ENCODE measurements at places on chromosomes 4 and X.

GRCh38 chr4:100287534-100287933 is 97.3 kb upstream of the DDIT4L start:
- no peak for DNase-seq

DNA sequence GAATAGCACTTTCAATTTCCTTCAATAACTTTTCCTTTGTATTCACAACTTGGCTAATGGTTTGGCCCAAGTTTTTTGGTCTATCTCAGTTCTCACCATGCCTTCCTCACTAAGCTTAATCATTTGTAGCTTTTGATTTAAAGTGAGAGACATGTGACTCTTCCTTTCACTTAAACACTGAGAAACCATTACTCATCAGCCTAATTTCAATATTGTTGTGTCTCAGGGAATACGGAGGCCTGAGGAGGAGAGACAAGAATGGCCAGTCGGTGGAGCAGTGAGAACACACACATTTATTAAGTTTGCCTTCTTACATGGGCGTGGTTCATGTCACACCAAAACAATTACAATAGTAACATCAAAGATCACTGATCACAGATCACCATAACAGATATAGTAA is 56.7 kb downstream of the TSPAN5 start:
- no peak for DNase-seq

DNA sequence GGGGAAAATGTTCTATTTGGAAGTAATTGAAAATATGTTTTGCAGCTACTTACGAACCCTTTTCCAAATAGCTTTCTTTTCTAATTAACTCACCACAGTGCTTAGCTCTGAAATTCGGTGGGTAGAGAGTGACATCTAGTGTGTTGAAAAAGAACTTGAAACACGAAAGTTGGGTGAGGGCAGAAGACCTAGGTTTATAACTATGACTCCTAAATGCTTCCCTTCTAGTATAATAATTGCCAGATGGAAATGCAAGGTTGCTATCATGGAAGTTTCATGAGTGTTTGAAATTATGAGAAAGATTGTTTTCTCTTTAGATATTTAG is 77.3 kb upstream of the NOCT start:
- DNase-seq: peak; percentile 34

DNA sequence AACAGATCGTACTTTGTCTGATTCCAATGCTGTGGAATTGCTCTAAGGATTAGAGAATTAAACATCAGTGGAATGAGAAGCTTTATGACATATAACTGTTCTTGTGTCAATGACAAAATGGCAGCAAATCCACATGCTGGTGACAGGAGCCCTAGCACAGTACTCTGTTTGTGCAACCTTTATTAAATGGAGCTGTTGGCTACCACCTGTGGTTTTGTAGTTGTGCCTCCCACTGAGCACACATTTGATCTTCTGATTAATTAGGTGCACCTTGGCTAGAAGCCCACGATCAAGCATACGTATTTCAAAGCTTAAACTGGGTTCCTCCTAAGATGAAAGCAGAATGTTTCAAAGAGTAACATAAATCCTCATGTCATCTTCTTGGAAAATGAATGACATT is 394.0 kb upstream of the IGFBP7 start:
- DNase-seq: no peak

DNA sequence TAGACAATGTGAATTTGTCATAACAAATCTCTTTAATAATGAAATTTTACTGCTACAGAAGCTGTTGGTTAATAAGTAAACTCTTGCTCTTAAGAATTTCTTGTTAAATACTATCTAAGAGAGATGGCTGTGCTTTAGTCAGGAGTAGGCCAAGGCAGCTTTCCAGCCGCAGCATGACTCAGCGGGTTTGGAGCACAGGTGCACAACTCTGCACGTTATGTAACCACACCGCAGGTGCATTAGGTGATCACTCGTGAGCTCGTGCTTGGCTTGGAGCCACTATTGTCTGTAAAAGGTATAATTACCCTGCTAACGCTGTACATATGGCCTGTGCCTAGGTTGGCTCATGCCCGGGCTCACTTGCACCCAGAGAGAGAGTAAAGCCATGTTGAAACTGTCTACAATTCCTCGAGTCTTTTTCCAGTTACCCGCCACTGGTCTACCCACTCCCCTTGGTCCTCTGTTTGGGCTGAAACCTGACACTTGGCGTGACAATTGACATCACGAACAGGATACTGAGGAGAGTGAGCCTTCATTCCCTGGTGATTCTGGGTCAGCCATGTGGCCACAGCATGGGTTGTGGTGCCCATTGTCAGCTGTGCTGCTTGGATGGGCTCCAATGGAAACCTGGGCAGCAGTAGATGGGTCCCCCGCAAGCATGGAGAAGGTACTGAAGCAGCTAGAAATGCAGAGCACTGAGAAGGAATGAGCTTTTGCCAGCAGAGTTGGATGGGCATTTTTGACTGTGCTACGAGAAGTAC is 18.4 kb upstream of the ANAPC4 start:
- no peak for DNase-seq

- DNase-seq: no peak
These were observed 743 bp downstream of the NKAP start for GRCh38 chrX:119942831-119943184.

GRCh38 chr4:37892641-37893040 is 1.8 kb downstream of the TBC1D1 start:
- no peak for DNase-seq

DNA sequence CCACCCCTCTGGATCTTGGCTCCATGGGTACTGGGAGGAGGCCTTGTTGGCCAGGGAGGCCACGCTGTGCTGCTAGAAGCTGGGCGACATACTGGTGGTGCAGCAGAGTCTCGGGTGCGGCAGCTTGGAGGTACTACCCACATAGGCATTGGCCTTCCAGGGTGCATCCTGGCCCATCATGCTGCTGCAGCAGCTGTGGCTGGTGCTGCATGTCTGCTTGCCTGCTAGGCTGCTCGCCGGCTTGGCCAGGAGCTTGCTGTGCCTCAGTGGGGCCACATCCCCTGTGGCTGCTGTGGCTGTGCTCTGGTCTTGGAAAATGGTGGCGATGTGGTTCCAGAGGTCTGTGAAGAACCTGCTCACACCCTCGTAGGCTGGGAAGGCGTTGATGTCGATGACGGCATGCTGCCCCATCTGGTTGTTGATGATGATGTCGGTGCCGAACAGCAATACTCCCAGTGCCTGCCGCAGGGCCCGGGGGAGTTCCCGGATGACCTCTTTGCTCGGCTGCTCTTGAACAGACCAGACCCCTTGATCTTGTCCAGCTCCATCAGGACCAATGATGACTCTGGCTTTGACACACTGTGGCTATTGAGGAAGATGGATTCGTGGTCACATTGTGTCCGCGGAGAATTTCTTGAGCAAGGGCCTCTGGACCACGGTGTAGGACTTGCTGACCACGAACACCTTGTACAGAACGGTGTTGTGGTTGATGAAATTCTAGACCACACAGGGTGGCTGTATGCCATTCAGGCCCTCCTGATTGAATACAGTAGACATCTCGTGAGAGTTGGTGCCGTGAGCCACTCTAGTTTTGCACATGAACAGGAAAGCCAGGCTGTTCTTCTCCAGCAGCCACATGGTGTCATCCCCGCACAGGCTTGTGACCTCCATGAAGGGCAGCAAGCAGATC is 11.8 kb downstream of the RBM10 start:
- no peak for DNase-seq

DNA sequence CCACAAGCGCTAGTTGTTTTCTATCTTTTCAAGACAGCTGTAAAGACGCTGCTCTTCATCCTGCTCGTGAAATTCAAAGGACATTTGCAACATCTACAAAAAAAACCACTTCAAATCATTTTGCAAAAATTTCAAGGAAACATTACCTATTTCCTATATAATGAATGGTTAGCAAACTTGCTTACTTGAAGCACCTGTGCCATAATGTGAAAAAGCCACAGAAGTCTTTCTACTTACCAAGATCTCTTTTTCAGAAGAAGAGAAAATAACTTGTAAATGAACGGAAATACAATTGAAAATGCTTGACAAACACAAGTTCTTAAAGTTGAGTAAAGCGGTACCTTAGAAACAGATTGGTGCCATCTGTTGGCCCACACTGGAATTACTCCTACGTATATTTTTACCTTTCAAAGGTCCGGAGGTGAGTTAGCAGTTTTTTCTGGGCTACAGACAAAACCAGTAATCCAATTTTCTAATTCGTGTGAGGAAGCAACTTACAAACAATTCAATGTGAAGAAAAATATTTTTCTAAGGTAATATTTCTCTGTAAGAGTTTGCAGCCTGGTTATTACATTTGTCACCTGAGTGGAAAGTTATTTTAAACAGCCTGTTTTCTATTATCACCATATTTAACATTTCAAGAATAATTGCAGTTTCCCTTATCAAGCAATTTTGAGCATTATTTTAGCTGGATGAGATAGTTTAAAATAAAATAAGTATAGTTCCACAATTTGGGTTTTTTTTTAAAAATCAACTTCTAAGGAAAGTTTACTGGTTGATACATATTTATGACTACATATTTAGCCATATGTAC is at the start of gene TLR6:
Gene TLR6, minus strand, starts transcription at position 294 of the 814 bp plus-strand sequence. CDS start 27,344 bp downstream, outside the sequence.
- peak; percentile 84 for DNase-seq

DNA sequence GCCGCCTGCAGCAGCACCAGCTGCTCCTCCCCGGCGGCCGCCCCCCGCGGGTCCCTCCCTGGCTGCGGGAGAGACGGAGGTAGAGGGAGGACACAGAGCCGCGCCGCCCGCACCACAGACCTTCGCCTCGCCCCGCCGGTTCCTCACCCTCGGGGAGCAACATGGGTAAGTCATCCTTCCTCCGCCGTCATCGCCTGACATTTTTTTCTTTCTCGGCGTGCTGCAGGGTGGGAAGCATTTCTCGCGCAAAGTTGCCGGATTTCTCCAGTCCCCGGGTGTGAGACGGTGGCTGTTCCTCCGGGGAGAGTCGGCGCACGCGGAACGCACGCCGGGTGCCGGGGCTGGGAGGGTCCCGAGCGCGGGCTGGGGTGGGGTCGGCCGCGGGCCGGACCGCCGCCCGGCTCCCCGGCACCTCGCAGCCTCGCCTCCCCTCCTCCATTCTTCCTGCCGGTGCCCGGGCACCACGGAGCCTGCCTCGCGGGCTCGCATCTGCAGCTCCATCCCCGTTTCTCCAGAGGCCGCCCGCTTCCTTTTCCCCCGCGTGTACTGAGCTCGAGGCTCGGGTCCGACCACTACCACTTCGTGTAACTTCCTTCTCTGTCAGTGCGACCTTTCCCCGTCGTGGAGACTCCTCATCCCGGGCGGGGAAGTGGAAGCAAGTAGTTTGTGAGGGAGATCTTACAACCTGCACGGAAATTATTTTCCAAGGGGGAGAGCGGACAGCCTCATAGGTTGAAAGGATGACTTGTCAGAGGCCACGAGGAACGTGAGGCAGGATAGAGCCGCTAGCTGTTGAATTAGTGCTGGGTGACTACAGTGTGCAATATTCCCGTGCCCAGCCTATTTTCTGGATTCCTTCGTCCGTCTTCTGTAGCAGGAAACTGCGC is 464 bp downstream of the RAP1GDS1 start:
- no peak for DNase-seq

DNA sequence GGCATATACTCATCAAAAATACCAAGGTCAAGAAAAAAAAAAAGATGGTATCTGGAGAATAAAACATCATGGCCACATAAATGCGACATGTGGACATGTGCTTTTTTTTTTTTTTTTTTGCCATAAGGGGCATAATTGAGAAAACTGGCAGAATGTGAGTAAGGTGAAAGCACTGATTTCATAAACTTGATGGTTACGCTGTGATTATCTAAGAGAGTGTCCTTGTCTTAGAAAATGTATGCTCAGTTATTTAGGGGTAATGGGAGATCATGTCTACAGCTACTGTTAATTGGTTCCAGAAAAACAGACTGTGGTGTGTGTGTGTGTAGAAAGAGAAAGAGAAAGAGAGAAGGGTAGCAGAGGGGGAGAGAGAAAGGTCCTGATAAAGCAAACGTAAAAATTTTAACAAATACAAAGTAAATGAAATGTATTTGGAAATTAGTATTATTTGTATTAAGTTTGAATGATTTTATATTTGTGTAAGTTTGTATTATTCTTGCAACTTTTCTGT is 8.1 kb downstream of the DNAJB14 start:
- no peak for DNase-seq

- DNase-seq: no peak
These were observed 24.7 kb downstream of the TLR10 start for GRCh38 chr4:38757945-38758600.

- no peak for DNase-seq
These were observed 489.4 kb downstream of the TECRL start for GRCh38 chr4:63919636-63920365.

GRCh38 chrX:154381271-154381670 is 2.2 kb downstream of the EMD start:
- DNase-seq: no peak

GRCh38 chr4:10086506-10087120 is 30.0 kb downstream of the WDR1 start:
- DNase-seq: no peak

- DNase-seq: no peak
These were observed 274.7 kb downstream of the CFAP299 start for GRCh38 chr4:80610199-80610598.

DNA sequence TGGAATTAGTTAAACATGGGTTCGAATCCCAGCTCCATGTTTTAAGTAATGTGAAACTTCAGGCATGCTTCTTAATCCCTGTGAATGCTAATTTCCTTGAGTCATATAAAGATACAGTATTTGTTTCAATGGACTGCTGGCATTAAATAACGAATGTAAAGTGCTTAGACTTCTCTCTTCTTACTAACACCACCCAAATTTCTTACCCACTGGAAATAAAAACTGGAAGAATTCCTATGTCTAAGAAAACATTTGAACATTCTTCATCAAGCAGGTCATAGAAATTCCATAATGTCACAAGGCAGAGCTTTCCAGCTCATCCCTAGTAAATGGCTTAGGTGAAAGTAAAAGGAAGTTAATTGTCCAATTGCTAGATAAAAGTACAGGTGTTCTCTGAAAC is 172.5 kb downstream of the ANK2 start:
- DNase-seq: no peak

DNA sequence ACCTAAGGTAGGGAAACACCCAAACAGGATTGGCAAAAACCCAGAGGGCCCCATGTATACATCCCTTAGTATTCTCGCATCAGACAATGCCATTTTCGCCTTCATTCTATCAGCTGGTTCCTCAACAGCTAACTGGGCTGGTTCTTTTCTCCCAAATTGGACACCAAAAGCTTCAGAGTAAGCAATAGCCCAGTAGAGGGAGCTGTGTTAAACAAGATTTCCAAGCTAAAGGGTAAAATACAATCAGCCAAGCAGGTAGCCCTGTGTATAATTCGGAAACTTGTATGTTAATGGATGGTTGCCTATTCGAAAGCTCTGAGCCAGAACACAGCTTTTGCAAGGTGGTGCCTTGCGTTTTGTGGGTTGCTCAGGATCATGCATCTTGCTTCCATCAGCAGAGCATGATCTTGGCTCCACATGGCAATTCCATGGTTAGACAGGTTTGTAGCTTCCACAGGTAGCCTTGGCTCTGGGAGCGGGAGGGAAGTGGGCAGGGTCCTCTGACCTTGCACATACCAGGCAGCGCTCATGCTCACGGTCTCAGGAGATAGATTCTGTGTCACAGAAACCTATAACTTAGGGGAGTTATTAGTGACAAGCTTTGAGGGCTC is 115.2 kb upstream of the LNX1 start:
- DNase-seq: peak; percentile 33

GRCh38 chr4:164304101-164304639 is 449.8 kb upstream of the SMIM31 start:
- DNase-seq: no peak
